BJ (cell line): ENCODE measurements at places on chromosomes 1 and 21.

- DNase-seq, result no peak
Observed at GRCh38 chr1:50257940-50258685, 149.4 kb downstream of the ELAVL4 start.

GRCh38 chr1:47438165-47439016, 547 bp downstream of the FOXD2 start:
- DNase-seq, result no peak

GRCh38 chr1:234375672-234376071, 2.4 kb downstream of the COA6 start:
- DNase-seq, result no peak

DNA sequence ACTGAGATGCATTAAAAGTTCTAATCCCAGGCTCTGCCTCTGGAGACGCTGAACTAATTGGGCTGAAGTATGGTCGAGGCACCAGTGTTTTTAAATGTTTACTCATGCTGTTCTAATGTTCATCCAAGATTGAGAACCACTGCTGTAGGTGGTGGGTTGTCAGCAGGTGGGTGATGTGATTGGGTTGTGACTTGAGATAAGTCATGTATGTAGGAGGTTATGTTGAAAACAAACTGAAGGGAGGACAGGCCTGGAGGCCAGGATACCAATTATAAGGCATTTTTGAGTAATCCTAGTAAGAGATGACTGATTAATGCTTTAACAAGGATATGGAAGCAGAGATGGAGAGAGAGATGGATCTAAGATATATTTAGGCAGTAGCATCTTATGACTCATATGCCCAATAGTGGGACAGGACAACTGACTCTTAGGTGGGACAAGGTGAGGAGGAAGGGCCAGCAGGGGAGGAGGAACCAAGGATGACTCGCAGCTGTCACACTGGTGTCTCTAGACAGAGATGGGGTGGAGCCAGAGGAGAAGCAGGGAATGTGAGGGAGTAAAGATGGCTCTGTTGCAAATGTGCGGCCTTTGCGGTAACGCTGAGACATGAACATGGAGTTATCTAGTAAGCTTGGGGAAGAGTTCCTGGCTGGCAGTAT, 29.3 kb downstream of the RAB4A start:
- DNase-seq, result no peak

GRCh38 chr1:153395136-153395685, 4.3 kb upstream of the S100A8 start:
- no peak for DNase-seq

DNA sequence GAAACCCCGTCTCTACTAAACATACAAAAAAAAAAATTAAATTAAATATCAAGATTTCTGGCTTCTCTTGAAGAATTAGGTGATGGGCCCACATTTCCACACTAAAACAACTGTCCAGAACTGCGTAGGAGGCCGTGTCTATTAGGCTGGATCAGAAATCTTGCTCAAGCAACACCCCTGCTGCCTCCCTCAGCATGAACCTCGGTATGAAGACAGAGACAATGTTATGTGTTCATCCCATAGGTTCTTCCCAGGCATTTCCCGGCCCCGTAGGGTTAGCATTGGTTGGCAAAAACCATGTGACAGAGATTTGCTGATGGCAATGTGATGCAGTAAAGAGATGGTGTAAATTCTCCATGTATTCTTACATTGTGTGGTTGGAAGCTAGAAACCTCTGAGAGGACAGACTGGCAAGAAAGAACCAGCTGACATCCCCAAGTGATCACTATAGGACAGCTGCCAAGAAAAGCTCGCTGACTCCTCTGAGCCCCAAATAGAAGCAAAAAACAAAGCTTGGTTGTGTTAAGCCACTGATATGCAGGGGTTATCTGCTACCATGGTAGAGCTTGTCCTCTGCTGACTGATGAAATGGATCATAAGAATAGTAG, 34.5 kb downstream of the EBNA1BP2 start:
- DNase-seq, result no peak

DNA sequence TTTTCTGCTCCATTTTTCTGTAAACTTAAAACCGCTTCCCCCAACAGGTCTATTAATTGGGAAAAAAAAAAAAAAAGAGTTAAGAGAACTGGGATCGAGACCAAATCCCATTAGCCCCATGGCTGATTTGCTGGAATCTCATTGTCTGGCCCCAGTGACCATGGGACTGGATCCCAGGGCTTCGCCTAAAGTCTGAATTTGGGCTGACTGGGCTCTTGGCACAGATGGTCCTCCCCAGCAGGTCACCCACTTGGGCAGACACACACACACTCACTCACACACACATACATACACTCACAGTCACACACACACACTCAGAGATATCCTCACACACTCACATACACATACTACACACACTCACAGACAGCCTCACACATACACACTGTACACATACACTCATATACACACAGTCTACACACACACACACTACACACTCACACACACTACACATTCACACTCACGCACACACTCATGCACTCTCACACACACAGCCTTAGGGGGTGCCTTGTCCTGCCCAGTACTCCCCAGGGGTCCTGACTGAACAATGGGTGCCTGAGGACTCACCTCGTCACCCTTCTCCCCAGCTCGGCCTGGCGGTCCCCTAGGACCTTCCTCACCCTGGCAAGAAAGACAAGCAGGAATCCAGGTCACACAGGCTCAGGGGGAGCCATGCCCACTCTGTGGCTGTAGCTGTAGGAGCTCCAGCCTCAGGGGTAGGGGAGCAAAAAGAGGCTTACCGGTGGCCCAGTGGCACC, 7.5 kb downstream of the COL9A2 start:
- no peak for DNase-seq

GRCh38 chr1:2412773-2413494, 570 bp upstream of the PEX10 start:
- no peak for DNase-seq

- no peak for DNase-seq
Observed at GRCh38 chr1:22613951-22614350, 22.5 kb upstream of the C1QA start.

DNA sequence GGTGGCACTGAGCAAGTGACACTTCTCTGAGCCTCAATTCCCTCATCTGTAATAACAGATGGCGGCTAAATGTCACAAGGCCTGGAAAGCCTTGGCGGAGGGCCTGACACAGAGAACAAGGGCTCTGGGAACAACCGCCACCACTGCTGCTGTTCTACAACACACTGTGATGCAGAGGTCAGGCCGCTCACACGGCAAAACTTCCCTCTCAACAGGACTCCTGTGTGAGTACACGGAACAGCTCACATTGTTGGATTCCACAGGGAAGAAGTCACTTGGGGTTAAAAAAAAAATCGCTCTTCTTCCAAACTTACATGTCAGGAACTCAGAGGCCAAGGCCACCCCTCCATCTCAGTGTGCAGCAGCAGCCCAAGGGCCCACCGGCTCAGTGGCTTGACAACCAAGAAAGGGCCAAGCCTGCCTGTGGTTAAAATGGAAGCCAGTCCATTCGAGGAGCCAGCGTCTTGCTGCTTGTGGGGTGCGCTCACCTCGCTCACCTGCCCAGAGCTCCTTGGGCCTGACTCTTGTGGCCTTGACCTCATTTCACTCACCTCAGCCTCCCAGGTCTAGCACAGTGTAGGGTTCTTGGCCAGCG, 101.1 kb downstream of the RAVER2 start:
- no peak for DNase-seq

DNA sequence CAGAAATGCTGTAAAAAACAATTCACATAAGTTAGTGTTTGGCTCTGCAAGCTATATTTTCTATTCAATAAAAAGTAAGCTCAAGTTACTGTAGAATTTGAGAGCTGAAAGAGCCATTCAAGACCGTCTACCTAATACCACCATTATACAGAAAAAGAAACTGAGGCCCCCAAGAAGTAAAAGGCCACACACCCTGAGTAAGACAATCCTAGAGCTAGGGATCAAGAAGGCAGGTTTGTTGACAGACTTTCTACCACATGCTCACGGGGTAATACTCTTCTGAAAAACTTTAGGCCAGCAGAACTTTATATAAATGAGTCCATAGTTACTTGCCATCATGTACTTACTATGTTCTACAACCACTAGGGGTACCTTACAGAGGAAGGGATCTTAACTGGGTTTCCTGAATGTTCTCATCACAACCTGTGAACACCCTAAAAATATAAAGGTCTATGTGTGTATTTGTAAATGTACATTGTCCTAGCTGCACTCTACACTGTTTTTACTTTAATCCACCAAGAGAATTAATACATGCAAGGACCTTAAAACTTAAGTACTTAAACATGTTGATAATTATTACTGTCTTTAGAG, 2.7 kb downstream of the PSMG1 start:
- DNase-seq, result no peak

- peak; percentile 86 for DNase-seq
Observed at GRCh38 chr1:8061210-8061609, 35.1 kb upstream of the ERRFI1 start.

- DNase-seq, result peak; percentile 43
Observed at GRCh38 chr1:56710646-56711045, 65.5 kb downstream of the PRKAA2 start.

- no peak for DNase-seq
Observed at GRCh38 chr21:38853421-38853919, 47.7 kb downstream of the ETS2 start.

DNA sequence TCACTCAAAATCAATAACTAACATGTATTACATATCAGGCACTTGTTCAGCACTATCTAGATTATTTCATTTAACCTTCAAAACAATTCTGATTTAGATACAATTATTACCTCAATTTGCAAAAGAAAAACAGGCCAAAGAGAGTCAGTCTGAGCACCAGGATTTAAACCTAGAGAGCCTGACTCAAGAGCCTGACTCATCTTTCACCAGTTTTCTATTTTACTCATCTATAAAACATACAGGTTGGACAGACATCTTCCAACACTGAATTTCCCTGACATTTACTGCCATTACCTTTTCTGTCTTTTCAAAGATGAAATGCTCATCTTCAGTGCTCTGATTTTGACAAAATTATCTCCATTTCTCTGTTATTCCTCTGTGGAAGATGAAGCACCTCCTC, 116.5 kb downstream of the MRPL39 start:
- no peak for DNase-seq

GRCh38 chr1:1210726-1211540, 3.0 kb downstream of the TNFRSF4 start:
- no peak for DNase-seq

DNA sequence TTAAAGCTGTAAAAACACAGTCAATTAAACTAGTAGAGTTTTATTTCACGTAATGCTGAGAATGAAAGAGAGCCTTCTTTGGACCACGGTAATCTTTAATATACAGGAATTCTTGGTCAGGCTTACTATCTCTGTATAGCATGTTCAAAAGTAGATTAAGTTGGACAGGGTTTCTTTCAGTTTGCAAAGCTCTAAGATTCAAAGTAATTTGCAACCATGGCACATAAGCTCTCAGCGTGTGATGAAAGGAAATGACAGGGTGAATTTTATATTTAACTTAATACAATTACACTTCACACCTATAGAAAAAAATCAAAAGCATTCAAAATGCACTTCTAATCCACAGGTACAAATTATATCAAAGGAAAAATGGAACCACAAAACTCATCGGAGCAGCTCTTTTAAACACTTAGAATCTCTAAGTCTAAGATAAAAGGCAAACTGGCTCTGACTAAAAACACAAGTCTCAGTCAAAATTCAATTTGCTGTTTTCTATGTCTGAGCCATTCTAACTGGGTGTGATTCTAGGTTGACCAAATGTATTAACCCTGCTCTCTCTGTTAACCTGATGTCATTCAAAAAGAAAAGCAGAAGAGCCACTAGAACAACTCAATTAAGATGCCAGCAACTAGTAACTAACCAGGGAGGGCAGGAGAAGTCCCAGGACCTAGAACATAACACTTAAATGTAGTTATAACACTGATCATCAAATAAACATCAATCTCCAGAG, 147.7 kb downstream of the RERE start:
- no peak for DNase-seq

DNA sequence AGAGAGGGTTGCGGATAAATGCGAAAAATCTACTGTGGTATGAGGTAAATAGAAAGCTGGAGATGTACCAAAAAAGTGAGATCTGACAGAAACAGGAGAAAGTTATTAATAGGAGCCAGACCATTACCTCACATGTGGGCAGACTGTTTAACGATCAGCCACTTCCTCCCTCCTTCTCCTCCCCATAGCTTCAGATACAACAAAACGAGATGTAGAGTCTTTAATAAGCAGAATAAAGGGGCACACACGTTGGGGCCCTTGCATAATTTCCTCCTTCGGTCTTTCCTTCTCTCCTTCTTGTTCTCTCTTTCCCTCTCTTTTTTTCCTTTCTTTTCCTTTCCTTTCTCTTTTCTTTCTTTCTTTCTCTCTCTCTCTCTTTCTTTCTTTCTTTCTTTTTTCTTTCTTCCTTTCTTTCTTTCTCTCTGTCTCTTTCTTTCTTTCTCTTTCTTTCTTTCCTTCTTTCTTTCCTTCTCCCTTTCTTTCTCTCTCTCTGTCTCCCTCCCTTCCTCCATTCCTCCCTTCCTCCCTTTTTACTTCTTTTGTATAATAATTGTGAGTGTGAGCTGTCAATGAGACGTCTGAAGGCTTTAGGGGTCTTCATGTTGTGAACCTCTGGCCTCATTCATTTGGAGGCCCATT, 242.1 kb downstream of the GRIK1 start:
- no peak for DNase-seq

GRCh38 chr1:184060316-184060715, 8.8 kb downstream of the TSEN15 start:
- no peak for DNase-seq

GRCh38 chr21:31072533-31072932, 34.3 kb upstream of the KRTAP19-8 start:
- no peak for DNase-seq

- no peak for DNase-seq
Observed at GRCh38 chr1:229585338-229585737, 26.8 kb upstream of the ABCB10 start.

- no peak for DNase-seq
Observed at GRCh38 chr1:201112173-201112731, at the start of gene CACNA1S. Gene CACNA1S, minus strand, starts transcription at chr1:201112426. Its CDS starts 87 bp downstream, at chr1:201112339.

- no peak for DNase-seq
Observed at GRCh38 chr1:19240673-19241538, 10.4 kb downstream of the EMC1 start.

DNA sequence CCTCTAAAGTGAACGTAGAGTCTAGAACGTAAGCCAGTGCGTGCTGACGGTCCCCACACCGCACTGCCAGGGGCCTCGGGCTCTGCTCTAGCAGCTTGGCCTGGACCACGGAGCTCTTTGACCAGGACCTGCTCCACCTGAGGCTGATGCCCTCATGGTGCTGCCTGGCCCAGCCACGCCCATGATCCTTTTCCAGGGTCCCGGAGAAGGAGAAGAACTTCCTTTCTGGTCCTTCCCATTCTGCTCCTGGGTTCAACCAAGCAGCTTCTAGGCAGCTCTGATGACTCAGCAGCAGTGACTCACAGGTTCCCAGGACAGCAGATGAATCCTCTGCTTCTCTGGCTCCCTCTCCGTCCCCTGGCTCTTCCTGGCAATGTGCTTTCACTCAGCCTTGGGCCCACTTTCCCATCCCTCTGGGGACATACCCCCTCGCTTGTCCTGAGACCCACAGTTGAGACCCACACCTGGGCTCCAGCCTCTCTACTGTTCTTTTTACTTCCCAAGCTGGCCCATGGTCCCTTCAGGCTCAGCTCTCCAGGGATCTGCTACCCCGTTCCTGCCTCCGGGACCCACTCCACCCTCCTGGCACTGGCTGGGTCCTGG, 246.3 kb upstream of the RAB4A start:
- peak; percentile 28 for DNase-seq
